ENCODE measurements at places on chromosomes 2 and 18.
A peak's percentile ranks its signal among the peaks of the same experiment; 100 is the strongest.

- DNase-seq, result no peak
Measured at GRCh38 chr2:112910219-112910618, 746 bp upstream of the IL37 start.

DNA sequence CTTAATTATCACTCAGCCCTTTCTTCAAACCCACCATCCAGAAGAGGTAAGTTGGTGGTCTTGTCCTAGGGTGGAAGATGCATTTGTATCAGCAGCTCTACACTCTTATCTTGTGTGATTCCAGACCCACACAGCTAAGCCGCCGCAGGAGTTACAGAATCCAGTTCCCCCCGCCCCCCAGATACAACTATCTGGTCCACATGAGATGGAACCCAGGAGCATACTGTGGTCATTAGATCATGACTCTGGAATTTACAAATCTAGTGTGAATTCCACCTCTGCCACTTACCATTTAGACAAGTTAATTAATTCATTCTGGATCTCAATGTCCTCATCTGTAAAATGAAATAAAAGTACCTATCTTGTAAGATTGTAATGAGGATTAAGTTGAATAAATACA is 486.4 kb downstream of the BCL11A start:
- DNase-seq, result no peak

DNA sequence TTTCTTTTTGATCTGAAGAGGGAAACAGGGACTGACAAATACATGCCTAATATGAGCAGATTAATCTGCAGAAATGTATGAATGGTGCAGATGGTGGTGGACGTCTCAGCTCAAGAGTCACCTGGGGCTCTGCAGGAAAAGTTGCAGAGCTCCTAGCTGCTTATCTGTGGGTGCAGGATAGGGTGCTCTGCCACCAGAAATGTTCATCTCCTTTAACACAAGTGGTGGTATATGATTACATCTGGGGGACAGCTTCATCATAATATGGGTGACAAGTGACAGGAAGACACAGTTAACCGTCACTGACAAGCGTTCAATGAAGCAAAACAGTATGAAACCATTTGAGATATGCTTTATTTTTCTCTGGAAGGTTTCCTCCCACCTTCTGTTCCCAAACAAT is 121.2 kb upstream of the LINC00305 start:
- no peak for DNase-seq

DNA sequence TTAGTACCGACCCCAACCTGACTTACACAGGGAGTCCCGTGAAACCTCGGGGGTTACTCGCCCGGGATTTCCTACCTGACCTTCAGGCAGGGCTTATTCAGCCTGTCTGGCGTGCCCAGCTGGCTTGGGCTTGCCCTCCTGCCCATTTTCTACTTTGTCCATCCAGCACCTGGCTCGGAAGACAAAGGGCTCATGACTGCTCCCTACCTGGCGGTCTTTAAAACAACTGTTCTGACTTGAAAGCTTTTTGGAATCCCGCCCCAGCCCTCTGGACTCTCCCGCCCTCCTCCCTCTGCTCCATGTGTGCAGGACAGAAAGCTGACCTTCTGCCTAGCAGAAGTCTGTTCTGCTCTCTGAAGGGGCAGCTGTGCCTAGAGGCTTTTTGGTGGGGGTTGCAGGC is 43.1 kb downstream of the ACKR3 start:
- no peak for DNase-seq

- DNase-seq, result no peak
Measured at GRCh38 chr2:46951290-46952064, 35.9 kb upstream of the MCFD2 start.

- no peak for DNase-seq
Measured at GRCh38 chr2:52181080-52181479, 1149.1 kb upstream of the NRXN1 start.

- DNase-seq, result no peak
Measured at GRCh38 chr2:190578158-190579057, 43.9 kb upstream of the NEMP2 start.

DNA sequence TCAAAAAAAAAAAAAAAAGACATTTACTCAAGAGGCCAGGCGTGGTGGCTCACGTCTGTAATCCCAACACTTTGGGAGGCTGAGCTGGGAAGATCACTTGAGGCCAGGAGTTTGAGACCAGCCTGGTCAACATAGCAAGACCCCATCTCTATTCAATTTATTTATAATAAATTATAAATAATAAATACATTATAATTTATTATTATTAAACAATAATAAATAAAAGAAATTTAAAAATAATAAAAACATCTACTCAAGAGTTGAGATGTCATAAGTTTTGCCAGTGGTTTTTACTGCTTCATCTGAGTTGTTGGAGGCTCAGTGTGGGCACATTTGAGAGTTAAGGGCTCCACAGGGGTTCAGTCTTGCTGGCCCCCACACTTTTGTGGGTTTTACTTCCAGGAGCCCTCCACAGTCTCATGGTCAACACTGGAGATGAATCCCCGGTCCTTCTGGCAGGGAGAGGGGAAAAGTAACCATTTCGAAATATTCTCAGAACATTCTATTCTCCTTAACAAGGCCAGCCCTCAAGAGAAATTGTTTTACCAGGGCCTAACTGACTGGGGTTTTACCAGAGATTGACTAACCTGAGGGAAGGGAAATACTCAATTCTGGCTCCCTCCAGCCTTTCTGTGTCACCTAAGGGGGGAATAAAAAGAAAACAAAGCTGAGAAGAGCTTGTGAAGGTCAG is 51.6 kb upstream of the NCOA1 start:
- no peak for DNase-seq

GRCh38 chr2:217338306-217338916 is 478.5 kb upstream of the TNP1 start:
- DNase-seq, result no peak

GRCh38 chr2:231455890-231456289 is 8.4 kb downstream of the NCL start:
- no peak for DNase-seq

DNA sequence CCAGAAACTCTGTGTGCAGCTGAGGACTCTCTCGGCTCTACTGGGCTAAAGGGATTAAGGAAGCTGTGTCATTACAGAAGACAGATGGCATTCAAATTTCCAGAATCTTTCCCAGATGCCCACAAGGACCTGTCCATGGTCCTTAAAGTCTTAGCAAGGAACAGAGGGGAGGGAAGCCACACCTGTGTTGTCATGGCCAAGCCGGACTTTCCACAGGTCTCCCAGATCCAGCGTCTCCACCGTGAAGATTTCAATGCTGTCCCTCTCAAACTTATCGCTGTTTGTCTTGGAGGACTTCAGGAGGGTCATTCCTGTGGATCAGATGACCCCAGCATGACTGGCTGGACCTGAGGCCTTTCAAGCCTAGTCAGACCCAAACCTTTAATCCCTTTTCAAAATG is 114.5 kb downstream of the LOXHD1 start:
- DNase-seq, result no peak

GRCh38 chr2:7913974-7914373 is 767.9 kb upstream of the ID2 start:
- DNase-seq, result no peak

DNA sequence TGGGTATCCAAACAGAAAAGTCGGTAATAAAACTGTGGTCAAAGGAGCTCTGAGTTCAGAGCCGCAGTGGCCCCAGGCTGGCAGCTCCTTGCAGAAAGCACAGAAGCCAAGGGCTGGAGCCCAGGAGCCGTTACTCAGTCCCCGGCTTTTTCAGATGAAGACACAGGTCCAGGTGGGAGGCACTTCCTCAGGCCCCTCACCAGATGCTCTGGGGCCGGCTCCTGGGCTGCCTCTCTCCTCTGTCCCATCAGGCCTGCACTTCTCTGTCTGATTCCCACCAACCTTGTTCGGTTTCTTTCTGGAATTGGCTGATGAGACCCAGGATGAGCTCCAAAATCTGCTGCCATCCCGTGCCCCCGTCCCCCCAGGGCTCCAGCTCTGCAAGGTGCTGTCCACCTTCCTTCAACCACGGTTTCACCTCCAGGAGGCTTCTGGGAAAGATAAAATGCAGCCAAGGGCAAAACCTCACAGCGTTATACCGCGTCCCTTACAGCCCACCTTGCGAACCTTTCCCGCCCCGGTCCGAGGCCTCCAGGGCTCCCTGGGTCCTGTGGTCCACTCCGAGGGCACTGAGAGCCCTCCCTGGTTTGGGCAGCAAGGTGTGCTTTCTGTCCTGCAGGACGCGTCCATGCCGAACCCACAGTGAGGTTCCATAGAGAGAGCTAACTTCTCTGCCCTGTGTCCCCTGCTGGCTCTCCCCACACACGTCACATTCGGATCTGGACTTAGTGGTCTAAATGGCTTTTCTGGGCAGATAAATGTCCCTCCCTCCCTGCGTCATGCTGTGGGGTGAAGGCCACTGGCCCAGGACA is 102.9 kb downstream of the TPO start:
- no peak for DNase-seq

DNA sequence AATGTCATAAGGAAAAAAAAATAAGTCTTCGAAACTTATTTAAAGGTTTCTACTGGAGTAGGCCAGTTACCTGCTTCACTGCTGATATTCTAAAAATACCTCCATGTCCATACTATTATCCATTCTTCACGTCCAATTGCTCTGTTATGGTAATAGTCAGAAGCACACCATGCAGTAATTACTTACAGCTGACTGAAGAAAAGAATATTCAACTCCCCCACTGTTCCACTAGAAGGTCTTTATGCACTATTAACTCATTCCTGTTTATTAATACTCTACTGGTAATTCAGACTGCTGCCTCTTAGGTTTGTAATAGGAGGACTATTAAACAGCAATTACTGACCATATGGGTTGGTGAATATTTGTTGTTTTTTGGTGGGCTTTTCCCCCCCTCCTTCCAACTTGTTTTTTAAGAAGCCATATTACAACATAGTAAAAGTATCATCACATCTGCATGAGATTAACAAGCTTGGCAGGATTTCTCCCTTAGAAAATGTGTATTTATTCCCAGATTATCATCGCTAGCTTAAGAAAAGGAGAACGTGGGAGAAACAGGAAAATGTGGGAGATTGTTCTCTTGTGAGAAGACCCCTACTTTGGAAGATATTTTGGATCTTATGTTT is 806.4 kb upstream of the FANCL start:
- no peak for DNase-seq

- no peak for DNase-seq
Measured at GRCh38 chr2:232854082-232854481, 16.0 kb upstream of the SNORC start.

DNA sequence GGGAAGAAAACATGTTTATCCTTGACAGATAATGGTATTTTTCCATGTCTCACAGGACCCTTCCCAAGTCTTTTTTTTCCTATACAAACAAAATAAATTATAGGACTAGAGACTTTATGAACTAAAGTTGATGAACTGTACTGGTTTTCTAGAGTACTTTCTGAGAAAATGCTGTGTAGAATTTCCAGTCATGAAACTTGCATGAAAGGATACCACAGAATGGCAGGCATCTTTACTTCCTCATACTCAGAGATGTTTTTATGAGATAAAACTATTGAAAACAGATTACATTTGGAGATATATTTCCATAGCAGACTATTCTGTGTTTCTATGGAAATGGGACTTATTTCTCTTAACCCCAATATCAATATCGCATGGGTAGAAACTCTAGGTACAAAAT is 403.5 kb downstream of the PARD3B start:
- DNase-seq, result no peak

DNA sequence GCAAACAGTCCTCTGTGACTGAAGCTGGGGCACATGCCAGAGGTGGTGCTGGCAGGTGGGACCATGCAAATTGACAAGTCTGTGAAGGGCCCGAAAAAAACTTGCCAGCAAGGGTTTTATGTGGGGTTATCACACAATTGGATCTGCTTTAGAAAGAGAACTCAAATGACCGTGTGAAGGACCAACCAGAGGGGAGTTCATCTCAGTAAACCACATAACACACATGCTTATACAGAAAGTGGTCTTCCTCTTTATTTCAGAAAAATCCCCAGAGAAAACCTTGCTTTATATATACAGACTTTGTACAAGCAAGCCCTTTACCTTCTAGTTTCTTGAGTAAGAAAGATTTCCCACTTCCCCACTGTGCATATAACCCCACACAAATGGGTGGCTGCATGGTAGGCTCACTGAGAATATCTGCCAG is 46.7 kb downstream of the KIDINS220 start:
- peak; percentile 54 for DNase-seq

DNA sequence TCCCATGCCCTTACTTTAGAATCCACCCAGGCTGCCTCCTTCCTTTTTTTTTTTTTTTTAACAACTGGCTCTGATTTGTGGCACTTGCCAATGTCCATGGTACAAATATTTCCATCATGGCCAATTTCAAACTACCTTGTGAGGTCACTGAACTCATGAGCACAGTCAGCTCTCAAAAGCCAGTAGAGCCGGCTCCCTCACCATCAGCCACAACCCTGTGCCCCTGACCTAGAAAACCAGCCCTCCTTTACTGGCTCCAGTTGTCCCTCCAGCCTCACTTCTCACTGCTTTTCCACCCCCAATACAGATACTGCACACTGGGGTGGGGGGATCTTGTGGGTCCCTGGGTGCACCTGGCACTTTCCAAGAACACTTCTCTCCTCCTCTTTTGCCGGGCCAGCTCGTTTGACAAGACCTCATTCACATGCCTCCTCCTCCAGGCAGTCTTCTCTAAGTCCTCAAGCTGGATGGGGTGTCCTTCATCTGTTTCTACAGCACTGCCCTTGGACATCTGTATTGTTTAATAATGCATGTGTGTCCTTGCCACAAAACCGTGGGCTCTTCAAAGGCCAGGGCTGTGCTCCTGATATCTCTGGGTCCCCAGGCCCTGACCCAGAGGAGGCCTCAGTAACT is 35.5 kb downstream of the SDC1 start:
- no peak for DNase-seq

GRCh38 chr2:180690611-180691010 is 289.8 kb upstream of the UBE2E3 start:
- no peak for DNase-seq

- DNase-seq, result peak; percentile 64
Measured at GRCh38 chr2:199977984-199978415, 22.6 kb downstream of the MAIP1 start.

GRCh38 chr2:36356298-36356989 is 866 bp downstream of the CRIM1 start:
- no peak for DNase-seq

GRCh38 chr2:44769349-44770011 is 172.0 kb upstream of the SIX3 start:
- no peak for DNase-seq

DNA sequence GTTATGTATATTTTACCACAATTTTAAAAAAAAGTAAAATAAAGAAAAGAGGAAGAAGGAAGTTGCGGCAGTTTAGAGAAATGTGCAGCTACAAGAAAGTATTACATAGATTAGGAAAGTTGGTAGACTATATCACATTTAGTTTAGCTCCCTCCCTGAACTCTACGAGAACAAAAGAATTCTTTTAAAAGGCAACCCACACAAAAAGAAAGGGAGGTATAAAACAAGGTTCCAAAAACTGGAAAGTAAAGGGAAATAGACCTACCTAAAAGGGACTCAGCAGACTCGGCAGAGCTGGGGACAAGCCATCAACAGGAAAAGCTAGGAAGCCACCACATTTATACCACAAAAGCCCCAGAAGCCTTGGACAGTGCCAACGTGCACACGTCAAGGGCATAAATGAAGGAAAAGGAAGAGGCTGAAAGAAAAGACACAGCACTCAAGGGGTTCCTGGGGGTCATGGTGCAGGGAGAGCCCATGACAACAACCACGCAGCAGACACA is 9.1 kb downstream of the TMEM127 start:
- no peak for DNase-seq

Measured in GM12878 (cell line).